ENCODE measurements at places on chromosomes 7 and 10. TPM values are rescaled to one million over a fixed set of nuclear protein-coding genes. Genes with fewer than 3 reads are reported as not detected.

DNA sequence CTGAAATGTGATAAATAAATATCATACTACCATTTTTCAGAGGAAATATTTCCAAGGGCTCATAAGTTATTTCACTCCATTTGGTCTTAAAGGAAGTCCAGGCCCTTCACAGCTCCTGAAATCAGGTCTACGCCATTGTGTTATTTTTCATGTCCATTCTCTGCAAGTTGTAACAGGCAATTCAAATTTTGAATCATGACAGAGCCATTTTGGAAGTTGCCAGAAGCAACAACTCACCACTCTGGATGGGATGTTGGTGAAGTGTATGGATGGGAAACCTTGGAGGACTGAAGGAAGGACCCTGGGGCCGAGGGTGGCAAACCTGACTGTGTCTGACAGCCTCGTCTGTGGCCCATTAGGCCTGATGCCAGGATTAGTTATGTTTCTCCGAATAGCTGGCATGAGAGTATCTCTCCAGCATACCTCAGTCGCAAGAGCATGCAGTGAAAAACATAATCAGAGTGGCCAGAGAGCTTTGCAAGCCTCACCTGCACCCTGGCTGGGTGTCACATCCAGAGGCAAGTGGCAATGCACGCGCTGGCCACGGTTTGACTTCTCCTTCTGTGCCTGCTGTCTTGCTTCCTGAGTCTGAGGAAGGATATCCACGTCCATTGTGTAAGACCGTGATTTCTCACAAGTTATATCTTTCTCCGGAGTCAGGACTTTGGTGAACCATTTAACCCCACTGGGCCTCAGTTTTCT lies 87.1 kb downstream of the NRP1 start:
- no peaks in the 10 kb centered on the region for H3K27me3 ChIP-seq
- no peak overlapping the region for H3K27ac ChIP-seq
- H3K4me3 ChIP-seq = no peak overlapping the region
- H3K4me1 ChIP-seq = no peaks in the 10 kb centered on the region
- no peaks in the 10 kb centered on the region for H3K36me3 ChIP-seq

- H3K36me3 ChIP-seq = no peaks in the 10 kb centered on the region
- DNase-seq = no peak
- no peaks in the 10 kb centered on the region for H3K27me3 ChIP-seq
- no peak overlapping the region for H3K4me3 ChIP-seq
- peaks cover 7% of the 10 kb centered on the region for H3K4me1 ChIP-seq
Measured at GRCh38 chr10:88342733-88343310, 240.3 kb downstream of the RNLS start.

- no peaks in the 10 kb centered on the region for H3K27me3 ChIP-seq
- H3K27ac ChIP-seq = no peak overlapping the region
- H3K4me3 ChIP-seq = no peak overlapping the region
- DNase-seq = no peak
Measured at GRCh38 chr7:82032901-82033300, 263.1 kb upstream of the HGF start.

DNA sequence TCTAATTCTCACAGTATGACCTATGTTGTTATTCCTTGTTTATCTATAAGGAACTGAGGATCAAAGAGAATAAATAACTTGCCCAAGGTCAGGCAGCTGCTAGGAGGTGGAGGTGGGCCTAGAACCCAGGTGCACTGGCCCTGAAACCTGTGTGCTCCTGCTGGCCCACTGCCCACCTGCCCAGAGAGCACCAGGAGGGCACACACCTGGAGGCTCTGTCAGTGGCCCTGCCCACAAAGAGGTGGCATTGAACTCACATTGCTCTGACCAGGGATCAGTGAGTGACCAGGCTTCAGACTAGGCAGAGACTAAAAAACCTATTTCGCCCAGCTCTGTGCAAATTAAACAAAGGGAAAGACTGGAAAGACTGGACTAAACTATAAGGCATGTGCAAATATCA lies 210.6 kb downstream of the TNS3 start:
- H3K27ac ChIP-seq = no peak overlapping the region
- DNase-seq = no peak
- no peaks in the 10 kb centered on the region for H3K36me3 ChIP-seq
- H3K4me1 ChIP-seq = no peaks in the 10 kb centered on the region

GRCh38 chr7:157434701-157435100 lies 97.9 kb downstream of the DNAJB6 start:
- H3K27me3 ChIP-seq = no peaks in the 10 kb centered on the region
- H3K4me1 ChIP-seq = no peaks in the 10 kb centered on the region
- DNase-seq = no peak
- no peaks in the 10 kb centered on the region for H3K36me3 ChIP-seq
- H3K27ac ChIP-seq = no peak overlapping the region

- H3K4me3 ChIP-seq = peak overlapping the region; percentile 13
- H3K27ac ChIP-seq = no peak overlapping the region
- no peak for DNase-seq
- H3K27me3 ChIP-seq = peaks cover 17% of the 10 kb centered on the region
- no peaks in the 10 kb centered on the region for H3K4me1 ChIP-seq
Measured at GRCh38 chr10:14173391-14173705, 157.4 kb downstream of the FRMD4A start.

- DNase-seq = no peak
- no peaks in the 10 kb centered on the region for H3K36me3 ChIP-seq
- no peak overlapping the region for H3K27ac ChIP-seq
- no peaks in the 10 kb centered on the region for H3K4me1 ChIP-seq
- H3K27me3 ChIP-seq = no peaks in the 10 kb centered on the region
- H3K4me3 ChIP-seq = no peak overlapping the region
Measured at GRCh38 chr10:23081221-23081750, 14.1 kb upstream of the MSRB2 start.

DNA sequence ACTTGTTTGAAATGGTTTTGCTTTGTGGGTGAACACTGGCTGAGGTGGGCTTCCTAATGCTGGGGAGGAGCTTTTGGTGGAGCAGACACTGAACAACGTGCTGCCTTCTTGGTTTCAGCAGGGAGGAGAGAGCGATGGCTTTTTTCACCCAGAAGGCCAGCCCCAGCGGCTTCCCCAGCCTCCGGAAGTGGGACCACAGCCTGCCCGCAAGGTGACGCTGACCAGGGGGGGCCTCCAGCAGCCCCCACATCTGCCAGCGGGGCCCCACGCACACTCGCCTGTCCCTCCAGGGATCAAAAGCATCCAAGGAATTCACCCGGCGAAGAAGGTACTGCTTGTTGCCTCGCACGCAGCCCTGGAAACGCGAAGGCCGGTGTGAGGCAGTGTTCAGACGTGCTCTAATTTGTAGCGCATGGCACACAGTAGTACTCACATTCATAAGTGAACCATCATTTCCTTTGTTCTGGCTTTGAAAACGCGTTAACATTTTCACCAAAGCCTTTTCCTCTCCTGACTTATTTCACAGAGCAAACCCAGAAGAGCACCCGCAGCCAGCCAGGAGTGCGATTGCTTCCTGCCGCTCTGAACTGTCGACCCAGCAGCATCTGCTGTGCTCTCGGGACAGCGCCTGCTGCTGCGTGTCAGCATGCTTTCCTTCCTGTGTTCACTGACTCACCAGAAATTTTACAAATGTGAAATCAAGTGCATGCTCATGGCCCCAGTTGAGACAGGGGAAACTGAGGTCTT lies 48.4 kb downstream of the SHH start:
- no peaks in the 10 kb centered on the region for H3K27me3 ChIP-seq
- no peaks in the 10 kb centered on the region for H3K4me1 ChIP-seq
- H3K4me3 ChIP-seq = no peak overlapping the region

- H3K27me3 ChIP-seq = no peaks in the 10 kb centered on the region
- H3K36me3 ChIP-seq = no peaks in the 10 kb centered on the region
- DNase-seq = peak; percentile 88
- H3K4me1 ChIP-seq = peaks cover 31% of the 10 kb centered on the region
- H3K27ac ChIP-seq = peak overlapping the region; percentile 88
Measured at GRCh38 chr10:78805176-78805575, 263.6 kb upstream of the ZMIZ1 start.

DNA sequence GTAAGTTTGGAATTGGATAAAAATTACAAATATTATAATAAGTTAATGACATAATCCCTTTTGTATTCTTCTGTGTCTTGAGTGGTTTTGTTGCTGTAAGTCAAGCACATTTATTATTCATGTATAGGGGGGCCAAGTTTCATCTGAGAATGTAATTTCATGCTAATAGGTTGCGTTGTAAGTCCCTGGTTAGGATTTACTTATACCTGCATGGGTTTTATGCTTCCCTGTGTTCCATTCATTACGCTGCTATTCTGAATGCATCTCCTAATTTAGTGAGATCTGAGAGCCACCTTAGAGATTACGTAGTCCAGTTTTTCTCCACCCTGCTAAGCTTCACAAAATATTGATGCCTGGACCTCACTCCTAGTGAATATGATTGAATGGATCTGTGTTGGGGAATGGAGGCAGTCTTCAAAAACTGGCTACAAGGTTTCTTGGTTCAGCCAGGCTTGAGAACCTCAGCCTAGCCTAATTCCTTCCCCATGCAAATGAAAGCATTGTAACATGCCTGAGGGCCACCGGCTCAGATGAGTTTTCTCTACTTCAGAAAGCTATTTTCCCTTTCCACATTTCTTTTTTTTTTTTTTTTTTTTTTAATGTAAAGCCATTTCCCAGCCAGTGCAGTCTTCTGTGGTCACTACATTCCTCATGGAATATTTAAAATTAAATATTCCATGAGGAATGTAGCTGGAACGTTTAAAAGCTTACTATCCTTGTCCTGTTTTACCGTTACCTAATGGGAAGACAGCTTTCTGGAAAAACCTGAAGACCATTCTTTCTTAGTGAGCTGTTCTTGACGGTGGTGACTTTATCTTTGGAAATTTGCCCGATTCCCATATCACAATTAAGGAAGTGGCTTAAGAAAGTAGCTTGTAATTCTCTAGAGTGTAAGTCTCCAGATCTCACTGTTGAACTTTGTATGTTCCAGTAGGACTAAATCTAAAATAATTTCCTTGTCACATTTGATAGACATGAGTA lies 16.0 kb downstream of the PAPSS2 start:
- no peaks in the 10 kb centered on the region for H3K36me3 ChIP-seq
- H3K4me3 ChIP-seq = no peak overlapping the region
- no peak for DNase-seq
- H3K27me3 ChIP-seq = no peaks in the 10 kb centered on the region

DNA sequence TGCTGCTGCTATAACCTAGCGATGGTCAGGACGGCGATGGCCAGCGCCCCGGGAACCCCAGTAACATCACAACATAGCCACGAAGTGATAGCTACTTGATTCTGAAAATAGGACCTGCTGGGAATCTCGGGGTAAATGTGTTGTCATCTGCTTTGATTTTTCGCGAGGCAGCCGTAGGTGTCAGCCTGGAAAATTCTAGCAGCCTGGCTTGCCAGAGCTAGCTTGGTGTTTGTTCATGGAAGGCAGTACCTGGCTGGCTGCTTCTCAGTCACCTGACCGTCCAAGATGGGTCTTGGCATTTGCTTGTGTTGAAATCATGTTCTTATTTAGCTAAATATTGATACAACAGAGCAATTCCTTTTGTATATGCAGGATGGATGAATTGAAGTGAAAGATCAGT lies 82.4 kb upstream of the BTBD16 start:
- no peak overlapping the region for H3K4me3 ChIP-seq
- H3K27ac ChIP-seq = no peak overlapping the region
- H3K36me3 ChIP-seq = no peaks in the 10 kb centered on the region
- H3K27me3 ChIP-seq = no peaks in the 10 kb centered on the region
- no peaks in the 10 kb centered on the region for H3K4me1 ChIP-seq

GRCh38 chr10:71647526-71648253 lies 71.9 kb downstream of the C10orf105 start:
- no peaks in the 10 kb centered on the region for H3K36me3 ChIP-seq
- H3K4me1 ChIP-seq = no peaks in the 10 kb centered on the region
- no peak overlapping the region for H3K4me3 ChIP-seq
- H3K27ac ChIP-seq = no peak overlapping the region
- H3K27me3 ChIP-seq = no peaks in the 10 kb centered on the region

DNA sequence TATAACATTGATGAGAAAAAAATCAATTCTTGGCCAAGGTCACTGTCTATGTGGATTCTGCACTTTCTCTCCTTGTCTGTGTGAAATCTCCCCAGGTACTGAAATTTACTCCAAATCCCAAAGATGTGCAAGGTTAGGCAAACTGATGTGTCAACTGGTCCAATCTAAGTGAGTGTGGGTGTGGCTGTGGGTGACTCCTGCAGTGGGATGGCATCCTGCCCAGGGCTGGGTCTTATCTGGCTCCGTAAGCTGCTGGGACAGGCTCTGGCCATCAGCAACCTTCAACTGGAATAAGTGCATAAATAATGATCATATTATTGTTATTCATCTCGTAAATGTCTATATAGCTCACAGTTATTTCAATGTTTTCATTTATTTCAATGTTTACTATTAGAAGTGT lies 79.3 kb downstream of the JCAD start:
- H3K4me1 ChIP-seq = no peaks in the 10 kb centered on the region
- no peaks in the 10 kb centered on the region for H3K27me3 ChIP-seq
- no peak overlapping the region for H3K4me3 ChIP-seq
- H3K36me3 ChIP-seq = no peaks in the 10 kb centered on the region

GRCh38 chr10:124403548-124403947 lies 15.2 kb downstream of the OAT start:
- DNase-seq = no peak
- H3K36me3 ChIP-seq = no peaks in the 10 kb centered on the region
- H3K4me3 ChIP-seq = no peak overlapping the region
- no peaks in the 10 kb centered on the region for H3K27me3 ChIP-seq

GRCh38 chr7:123789206-123789784 lies 40.5 kb upstream of the WASL start:
- no peak for DNase-seq
- no peaks in the 10 kb centered on the region for H3K4me1 ChIP-seq
- no peaks in the 10 kb centered on the region for H3K36me3 ChIP-seq
- no peak overlapping the region for H3K27ac ChIP-seq
- no peak overlapping the region for H3K4me3 ChIP-seq
- H3K27me3 ChIP-seq = no peaks in the 10 kb centered on the region

GRCh38 chr7:27116031-27116961 lies 13.8 kb upstream of the HOXA2 start:
- no peaks in the 10 kb centered on the region for H3K36me3 ChIP-seq
- DNase-seq = no peak
- peak overlapping the region; percentile 80 for H3K27ac ChIP-seq
- no peaks in the 10 kb centered on the region for H3K27me3 ChIP-seq
- peaks cover 12% of the 10 kb centered on the region for H3K4me1 ChIP-seq
- peak overlapping the region; percentile 19 for H3K4me3 ChIP-seq

DNA sequence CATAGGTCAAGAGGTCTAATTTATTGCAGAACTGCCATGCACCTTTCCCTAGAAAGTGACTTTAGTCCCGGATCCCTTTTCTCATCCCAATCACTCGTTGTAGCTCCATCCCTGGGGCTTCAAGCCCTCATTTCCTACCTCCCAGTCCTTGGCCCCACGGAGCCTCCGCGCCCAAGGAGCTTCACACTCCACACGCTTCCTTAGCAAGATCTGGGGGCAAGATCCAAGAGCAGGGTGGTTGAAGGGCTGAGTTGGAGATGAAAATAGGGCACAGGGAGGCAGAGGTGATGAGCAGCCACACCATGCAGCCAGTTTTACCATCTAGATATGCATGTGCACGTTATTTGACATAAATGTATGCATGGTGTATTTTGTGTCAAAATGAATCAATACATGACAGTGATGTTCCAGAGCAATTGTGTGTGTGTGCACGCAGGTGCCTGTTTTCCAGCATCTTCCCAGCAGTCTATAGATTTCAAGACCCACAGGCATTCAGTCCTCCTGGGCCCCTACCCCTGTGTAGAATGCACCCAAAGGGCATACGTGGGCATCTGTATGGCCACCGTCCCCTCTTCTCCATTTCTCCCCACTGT lies 6.0 kb upstream of the TRPV6 start:
- H3K27ac ChIP-seq = no peak overlapping the region
- H3K36me3 ChIP-seq = no peaks in the 10 kb centered on the region
- H3K27me3 ChIP-seq = no peaks in the 10 kb centered on the region
- H3K4me1 ChIP-seq = no peaks in the 10 kb centered on the region
- no peak overlapping the region for H3K4me3 ChIP-seq

Gene TPK1
- total RNA-seq = 9.8 TPM

Gene PAX4
- not detected for total RNA-seq

Gene NUTM2E
- total RNA-seq = not detected

Gene ANKRD30A
- not detected for total RNA-seq

Gene GNAT3
- not detected for total RNA-seq

Gene WIPF3
- total RNA-seq = 0.35 TPM

Data from uterus (tissue), 4 donors.